ENCODE measurements at places on chromosomes 2 and 18.

- no peak for DNase-seq
These were observed 938.3 kb upstream of the CNTNAP5 start for GRCh38 chr2:123086613-123087385.

GRCh38 chr2:16861111-16861510 is 195.5 kb upstream of the CYRIA start:
- DNase-seq: no peak

- DNase-seq: no peak
These were observed 31.7 kb downstream of the UBE2F start for GRCh38 chr2:237998530-237998929.

DNA sequence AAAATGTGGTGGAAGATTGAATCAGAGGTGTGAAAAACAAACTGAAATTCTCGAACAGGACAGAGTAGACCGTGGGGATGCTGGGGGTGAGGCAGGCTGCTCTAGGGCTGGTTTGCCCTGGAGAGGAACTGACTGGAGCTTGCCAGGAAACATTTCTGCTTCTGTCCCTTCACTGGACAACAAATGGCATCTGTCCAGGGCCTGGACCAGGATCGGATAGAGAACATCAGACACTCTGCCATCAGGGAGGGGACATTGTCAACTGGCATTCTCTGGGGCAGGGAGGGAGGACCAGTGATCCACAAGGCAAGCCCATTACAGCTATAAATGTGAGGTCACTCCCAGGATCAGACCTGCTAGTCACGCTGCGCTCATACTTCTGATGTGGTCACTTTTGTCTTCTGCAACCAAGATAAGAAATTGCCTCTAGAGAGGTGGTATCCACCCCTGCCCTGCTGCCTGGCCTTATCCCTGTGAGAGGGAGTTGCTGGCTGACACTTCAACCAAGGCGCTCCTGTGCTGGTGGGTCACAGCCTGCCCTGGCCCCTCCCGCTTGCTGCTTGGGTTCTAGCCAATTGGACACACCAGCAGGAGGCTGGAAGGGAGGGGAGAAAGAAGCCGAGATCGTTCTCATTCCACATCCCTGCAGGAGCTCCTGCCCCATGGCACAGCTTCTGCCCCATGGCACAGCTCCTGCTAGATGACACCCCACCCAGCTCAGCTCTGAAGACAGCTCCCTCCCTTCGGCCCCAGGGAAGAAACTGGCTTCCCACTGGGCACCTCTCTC is 8.7 kb downstream of the NPPC start:
- no peak for DNase-seq

DNA sequence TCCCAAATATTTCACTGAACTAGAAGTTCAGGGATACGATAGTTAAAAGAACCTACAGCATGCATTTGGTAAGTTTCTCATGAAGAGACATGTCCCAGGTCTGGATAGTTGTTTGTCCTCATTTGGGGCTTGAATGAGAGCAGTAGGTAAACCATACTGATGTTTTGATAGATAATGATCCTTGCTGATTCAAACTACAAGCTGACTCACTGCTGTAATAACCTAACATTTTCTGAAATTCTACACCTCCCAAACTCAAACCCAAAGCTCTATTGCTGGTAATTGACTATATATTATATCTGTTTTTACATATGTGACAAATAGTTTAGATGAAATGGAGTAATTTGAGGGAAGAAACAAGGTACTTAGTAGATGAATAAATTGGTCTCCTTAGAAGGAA is 154.1 kb upstream of the BOD1L2 start:
- DNase-seq: no peak

GRCh38 chr2:164993287-164994016 is 38.1 kb upstream of the SLC38A11 start:
- no peak for DNase-seq

GRCh38 chr2:215967590-215968378 is 45.6 kb downstream of the MREG start:
- DNase-seq: no peak

- DNase-seq: no peak
These were observed 27.9 kb downstream of the FABP1 start for GRCh38 chr2:88099798-88100488.

DNA sequence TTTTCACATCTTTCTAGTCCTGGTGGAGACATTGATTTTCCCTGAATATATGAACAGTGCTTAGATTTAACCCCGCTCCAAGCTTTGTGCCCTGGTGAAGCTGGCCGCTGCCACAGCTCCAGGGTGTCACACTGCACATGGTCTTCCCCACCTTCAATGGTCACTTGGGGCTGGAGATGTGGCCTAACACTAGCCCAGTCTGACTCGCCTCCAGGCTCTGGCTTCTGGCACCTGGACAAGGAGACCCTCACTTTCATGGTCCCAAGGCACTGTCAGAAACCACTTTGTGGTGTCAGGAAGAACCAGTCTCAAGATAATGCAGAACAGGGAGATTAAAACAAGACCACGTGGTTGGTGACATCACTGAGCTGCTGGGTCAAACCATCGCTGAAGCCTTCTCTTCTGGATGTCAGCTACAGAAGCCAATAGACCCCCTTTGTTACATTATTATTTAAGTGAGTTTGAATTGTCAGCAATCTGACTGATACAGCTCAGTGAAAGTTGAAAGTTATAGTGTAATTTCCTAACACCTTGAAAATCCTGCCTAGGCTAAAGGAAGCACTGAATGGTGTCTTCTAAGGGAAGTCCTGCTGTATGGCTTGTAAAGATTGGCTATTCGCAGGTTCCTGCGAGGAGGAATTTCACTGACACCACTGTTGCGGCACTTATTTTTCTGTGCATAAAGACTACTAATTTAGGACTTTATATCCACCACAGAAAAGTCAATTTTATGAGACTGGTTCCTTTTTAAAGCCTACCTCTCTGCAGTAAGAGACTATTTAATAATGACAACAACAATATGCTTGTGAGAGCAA is 55.0 kb upstream of the CTDP1 start:
- DNase-seq: no peak

DNA sequence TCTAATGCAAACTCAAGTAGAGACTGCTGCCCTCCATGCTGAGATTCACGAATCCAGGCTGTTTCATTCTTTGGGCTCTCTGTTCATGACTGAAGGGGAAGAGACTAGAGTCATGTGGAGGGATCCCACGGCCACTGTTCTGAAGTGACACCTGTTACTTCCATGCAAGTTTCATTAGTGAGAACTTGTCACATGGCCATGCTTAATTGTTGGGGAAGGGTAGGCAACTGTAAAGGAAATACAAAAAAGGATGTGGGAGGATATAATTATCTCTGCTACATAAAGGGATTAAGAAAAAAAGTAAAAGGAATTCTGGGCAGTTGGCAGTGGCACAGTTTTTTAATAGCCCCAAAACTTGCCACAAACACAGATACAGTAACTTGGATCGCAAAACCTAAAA is 28.0 kb upstream of the PSME4 start:
- no peak for DNase-seq

DNA sequence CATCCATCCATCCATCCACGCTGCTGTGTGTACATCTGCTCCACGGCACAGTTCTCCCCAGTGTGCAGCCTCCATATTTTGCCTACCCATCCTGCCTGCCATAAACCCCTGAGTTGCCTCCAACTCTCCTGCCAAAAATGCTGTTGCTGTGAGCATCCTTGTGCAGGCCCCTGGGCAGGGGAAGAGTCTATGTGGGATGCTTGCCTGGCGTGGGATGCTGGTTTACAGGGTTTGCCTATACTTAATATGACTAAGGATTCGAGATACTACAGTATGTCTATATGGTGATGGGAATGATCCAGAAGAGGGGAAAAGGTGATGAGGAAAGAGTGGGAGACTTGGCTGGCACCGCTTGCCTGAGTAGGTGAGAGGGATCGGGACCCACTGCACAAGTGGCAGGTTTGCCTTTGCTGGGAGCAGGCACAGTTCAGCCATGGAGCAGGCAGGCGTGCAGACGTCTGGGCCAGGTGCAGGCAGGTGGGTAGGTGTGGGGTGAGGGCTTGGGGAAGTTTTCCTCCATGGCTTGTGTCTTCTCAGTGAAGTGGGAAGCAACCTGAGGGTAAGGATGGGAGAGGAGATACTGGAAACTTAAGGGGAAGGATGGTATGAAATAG is 30.2 kb upstream of the FAHD2A start:
- DNase-seq: no peak

DNA sequence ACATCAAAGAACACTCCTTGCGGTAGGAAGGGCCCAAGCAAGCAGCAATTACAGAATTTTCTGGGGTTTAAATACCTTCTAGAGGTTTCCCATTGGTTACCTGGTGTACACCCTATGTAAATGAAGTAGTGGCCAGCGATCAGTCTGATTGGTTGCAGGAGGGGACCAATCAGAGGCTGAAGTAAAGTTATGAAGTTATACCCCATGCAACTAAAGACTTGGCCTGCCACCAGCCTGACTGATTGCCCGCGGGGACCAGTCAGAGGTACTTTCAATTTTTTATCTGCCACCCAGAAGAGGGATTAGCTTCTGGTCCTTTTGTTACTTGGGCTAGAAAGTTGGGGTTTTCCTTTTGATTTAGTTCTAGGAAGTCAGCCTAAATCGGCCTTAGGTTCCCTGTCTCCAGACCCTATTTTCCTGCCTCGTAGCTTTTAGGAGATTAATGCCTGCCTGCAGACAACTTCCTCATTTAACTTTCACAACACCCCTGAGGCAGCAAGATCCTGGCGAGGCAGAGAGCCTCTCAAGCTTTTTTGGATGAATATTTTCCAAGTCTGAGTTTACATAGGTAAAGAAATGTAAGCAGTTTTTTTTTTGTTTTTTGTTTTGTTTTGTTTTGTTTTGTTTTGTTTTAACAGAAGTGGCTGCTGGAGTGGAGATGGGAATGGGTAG is 1.5 kb upstream of the DGUOK start:
- no peak for DNase-seq

GRCh38 chr2:168814046-168814445 is 11.6 kb downstream of the NOSTRIN start:
- no peak for DNase-seq

DNA sequence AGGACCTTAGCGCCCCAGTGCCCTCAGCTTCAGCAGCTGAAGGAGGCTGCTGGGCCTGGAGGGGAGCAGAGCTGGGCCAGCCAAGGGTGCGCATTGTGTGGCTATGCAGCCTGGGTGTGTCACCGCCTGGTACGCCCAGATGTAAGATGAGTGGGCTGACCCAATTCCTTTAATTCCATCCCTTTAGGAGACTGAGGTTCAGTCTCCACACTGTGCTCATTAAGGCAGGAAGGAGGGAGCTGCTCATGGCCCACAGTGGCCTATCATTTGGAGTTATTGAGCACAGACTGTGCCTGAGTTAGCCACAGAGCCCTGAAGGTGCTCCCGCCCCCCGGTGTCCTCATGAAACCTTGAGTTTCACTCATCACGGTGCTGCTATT is 194.1 kb upstream of the GLI2 start:
- DNase-seq: no peak

DNA sequence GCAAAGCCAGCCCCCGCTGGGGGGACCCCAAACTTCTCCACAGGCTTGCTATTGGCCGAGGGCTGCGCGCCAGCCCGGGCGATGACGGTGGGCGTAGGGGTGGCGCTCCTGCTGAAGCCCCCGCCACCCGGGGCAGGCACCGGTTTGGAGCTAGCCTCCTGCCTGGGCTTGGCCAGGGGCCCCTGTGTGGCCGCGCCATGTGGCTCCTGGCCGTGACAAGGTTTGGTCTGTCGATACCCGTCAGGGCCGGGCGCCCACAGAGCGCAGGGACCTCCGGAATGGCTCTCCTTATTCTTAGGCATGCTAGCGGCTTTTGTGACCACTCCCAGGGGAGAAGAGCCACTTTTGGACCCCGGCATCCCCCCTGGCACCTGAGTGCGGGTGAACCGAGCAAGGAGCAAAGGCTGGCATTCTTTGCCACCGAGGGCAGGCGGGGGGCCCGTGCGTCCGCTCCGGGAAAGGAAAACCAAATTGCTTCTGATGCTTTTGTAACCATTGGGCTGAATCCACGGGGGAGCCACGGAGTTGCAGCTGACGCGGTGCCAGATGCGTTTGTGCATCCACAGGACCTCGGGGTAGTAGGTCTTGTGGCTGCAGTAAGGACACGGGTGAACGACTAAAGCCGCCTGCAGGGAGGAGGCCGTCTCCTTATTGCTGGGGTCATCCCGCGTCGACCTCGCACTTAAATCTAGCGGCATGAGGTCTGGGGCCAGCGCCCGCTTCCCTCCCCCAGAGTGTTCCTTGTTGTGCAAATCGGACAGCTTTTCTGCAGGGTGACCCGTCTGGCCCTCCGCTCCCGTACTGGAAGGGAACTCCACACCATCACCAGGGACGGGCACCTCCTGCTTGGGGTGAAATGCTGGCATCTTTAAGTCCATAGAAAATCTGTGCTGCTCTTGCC is 115.6 kb downstream of the ZNF516 start:
- no peak for DNase-seq

DNA sequence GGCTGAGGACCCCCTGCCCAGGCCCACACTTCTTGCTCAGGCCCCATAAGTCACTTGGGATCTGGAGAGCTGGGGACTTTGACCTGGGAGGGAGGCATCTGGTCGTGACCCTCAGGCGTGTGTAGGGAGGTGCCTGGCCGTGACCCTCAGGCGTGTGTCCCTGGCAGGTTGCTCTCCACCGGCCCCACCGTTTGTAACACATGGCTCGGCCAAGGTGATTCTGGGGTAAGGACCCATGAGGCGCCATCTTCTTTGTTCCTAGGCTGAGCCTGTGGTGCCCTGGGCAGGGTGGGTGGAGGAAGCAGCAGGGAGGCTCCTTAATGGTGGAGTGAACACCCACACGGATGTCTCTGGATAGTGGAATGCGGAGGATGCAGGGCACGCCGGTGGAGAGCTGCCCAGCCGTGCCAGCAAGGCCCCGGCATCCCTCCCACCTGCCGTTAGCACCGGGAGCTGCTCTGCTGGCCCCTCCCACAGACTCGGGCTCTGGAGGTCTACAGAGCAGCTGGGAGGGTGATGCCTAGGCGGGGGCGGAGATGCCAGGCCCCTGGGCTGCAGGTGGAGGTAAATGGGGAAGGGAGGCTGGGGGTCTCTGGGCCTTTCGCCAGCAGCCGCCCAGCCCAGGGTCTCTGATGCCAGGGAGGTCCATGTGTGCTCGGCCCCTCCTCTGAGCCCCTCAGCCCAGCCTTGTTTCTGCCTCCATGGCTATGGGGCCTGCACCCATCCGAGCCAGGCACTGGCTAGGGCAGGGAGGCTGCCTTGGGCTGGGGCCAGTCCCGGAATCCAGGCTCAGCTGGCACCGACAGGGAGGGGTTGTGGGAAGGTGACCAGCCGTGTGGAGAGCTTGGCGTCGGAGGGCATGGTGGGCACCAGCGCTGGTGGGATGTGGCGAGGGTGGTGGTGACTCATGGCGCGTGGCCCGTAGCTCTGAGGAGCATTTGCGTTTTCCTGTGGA is 1.1 kb upstream of the GAL3ST2 start:
- no peak for DNase-seq

Measured in SK-N-DZ (cell line).